ENCODE measurements at places on chromosomes 7 and 10.

GRCh38 chr10:23157691-23158369 lies 34.3 kb upstream of the PTF1A start:
- DNase-seq = peak; percentile 11

DNA sequence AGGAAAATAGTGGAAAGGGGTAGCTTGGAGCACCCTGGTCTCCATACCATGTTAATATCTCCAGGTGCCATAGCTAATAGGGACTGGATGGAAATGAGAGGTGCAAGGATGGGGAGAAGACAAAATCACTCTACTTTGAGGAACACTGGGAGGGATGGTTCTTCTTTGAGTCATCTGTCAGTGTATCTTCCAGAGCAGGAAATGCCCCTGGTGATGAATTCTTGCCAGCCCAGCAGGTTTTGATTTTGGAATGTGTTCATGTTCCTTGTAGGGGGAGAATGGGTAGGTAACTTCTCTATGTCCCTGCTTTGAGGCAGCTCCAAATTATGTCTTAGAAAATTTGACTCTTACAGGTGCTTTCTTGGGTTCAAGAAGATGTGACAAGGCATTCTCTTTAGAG lies 177.0 kb upstream of the GLI3 start:
- DNase-seq = no peak

DNA sequence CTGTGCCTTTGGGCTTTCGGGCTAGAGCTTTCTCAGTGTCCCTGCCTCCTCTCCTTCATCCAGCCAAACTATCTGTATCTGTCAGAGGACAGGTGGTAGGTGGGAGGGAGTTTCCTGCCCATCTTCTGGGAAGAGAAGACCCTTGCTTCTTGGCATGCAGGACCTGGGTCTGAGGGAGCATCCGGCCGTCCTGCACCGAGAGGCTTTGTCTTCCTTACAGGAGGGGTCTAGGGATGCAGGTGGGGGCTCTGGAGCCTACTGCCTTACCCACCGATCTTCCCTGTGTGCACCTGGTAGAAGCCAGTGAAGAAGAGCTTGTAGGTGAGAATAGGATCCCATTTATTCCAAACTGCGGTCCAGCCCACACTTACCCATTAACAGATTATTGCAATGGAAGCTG lies 5.8 kb upstream of the KLF6 start:
- no peak for DNase-seq

DNA sequence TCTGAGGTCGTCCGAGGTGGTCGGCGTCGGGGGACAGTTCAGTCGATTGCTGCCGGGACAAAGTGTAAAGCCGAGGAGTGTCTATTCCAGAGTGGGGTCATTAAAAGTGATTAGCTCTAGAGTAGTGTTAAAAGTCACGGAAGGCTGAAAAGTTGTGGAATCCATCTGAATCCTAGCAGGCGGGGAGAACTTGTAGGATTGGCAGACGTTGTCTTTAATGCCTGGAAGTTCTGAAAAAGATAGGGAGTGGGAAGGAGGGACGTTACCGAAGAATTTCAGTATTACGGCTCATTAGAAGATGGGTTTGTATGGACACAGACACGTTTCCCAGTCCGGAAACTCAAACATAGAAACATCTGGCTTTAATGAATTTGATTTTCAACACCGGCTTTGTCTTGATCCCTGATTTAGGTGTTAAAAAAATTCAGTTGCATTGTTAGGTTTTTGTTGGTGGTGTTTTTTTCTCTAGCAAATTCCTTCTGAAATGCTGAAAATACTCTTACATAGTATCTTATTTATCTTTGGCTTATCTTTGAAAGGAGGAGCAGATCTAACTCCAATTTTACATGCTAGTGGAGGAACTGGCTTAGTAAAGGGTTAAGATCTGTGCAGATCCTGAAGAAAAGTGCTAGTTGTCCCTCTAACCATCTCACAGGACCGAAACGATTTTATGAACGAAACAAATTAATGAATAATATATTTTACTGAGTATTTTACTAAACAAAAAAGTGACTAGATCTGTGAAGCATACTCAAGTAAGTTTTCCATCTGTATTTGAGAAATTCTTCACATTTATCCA lies 900 bp downstream of the MKLN1 start:
- peak; percentile 13 for DNase-seq

- DNase-seq = no peak
Observed at GRCh38 chr7:111256391-111256790, 165.5 kb downstream of the LRRN3 start.

GRCh38 chr10:85610381-85611092 lies 756.1 kb downstream of the GRID1 start:
- no peak for DNase-seq

DNA sequence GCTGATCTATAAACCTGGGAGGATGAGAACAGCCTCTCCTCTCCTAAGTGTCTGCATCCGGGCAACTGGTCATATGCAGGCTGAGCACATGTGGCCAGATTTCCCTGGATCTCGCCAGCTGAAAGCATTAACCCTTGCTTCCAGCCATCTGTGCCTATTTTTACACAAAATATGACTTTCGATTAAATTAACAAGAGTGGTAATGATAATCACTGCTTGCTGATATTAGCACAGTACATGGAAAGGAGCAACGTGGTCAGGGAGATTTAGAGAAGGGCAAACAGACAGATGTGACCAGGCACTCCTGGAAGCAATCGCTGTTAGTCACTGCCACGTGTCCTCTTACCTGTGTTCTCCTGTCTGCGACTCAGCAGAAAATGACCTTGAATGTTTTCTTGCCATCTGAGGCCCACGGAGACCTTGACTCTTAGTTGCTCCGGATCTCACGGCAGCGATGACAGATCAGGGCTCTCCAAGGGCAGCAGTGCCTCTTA lies 59.5 kb upstream of the NPTX2 start:
- DNase-seq = peak; percentile 25

GRCh38 chr10:93911866-93912265 lies 18.1 kb downstream of the SLC35G1 start:
- no peak for DNase-seq

DNA sequence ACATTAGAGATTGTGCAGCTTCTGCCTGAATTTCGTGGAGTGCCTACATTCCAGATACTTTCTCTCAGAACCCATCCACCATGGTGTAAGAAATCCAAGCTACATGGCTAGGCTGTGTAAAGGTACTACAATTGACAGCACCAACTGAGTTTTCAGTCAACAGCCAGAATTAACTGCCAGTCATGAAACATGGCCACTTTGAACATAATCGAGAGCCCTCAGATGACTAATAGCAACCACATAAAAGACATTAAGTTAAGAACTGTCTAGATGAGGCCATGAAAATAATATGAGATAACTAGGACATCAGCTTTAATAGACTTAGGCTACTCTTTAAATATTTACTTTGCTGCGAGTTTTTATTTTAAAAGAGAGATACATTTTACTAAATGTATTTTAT lies 1106.8 kb upstream of the LRRTM3 start:
- no peak for DNase-seq

DNA sequence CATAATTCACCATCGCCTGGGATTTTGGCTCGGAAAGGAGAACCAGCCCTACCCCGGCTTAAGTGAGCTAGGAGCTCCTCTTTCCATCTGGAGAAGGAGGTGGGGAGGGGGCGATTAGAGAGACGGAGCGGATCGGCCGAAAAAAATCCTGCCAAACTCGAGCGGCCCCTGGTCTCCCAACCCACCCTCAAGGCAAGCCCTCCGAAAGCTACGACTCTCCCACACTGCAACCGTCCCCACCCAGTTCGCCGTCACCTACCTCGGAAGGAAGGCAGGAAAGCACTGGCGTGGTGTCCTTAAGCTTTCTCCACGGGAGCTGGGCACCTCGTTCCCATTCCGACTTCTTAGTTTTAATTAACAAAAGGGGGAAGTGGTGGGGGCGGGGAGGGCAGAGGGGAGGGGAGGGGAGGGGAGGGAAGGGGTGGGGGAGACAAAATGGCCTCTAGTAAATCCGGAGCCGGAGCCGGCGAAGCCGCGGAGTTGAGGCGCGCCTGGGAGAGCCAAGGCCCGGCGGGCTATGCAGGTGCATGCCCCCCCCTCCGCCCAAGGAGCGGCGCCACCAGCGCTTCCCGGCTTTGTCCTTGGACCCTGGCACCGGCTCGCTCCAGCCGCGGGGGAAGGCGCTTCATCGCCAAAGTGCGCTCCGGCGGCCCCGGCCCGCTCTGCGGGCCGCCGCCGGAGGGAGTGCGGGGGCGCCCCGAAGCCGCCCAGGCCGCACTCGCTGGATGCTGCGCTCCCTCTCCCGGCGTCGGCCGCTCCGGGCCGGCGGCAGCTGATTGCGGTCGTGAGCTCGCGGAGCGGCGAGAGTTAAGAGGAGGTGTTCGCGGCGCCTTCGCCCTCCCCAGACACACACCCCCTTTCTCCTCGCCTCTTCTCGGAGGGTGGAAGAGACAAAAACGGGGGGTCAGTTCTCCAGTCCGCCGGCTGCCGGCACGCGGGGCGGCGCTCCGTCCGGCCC lies at the start of gene LRRC4:
Gene LRRC4, minus strand, starts transcription at position 784 of the 958 bp plus-strand sequence. CDS start 797 bp downstream, outside the sequence.
- DNase-seq = peak; percentile 55

DNA sequence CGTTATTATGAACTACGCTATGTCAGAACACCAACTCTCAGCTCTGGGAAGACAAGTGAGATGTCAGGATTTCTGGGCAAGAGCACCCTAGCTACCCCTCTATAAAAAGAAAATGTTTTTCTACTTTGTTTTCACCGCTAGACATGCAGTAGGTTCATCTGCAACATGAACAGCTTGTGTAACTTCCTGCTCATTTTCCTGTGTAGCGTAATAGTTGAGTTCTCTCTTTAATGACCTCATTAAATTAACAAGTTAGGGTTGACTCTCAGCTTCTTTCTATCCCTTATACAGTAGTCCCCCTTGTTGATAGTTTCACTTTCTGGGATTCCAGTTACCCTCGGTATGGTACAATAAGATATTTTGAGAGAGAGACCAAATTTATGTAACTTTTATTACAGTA lies 329.4 kb upstream of the ZNF32 start:
- no peak for DNase-seq

DNA sequence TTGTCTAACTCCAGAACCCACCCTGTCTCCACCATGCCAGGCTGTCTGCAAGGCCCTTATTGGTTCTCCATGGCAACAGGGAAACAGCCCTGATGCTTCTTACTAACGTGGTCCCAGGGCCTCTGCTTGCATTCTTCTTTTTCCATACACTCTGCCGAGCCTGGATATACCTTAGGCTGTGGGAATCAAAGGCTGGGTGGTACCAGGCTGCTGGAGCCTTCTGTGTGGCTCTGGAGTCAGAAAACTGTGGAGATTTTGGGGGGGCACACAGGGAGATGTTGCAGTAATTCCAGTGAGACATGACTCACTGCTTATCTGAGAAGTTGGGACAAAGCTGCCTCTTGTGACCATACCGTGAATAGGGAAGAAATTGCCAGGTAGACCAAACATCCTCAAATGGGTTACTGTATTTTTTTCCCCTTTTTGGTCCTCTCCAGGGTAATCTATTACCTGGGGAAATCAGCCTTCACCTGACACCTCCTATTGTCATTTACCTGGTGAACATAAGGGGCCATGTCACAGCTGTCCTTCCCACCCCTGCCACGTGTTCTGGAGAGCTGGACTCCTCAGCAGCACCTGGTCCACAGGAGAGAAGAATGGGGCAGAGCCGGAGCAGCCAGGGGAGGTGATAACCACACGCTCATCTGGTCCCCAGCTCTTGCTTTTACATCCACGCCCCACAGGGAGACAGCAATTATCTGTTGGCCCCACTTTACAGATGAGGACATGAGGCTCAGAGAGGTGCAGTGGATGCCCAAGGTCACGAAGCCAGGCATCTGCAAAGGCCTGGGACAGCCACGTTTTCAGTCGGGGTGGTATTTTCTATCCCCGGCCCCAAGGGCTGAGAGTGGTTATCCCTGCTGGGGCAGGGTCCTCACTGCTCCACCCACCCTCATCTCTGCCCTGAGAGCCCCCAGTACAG lies 4.6 kb downstream of the CHST3 start:
- DNase-seq = no peak

GRCh38 chr10:71975087-71975870 lies 11.1 kb downstream of the CHST3 start:
- no peak for DNase-seq

- DNase-seq = no peak
Observed at GRCh38 chr10:91340613-91341362, 69.4 kb upstream of the HECTD2 start.

GRCh38 chr10:91366704-91367103 lies 43.4 kb upstream of the HECTD2 start:
- DNase-seq = no peak

DNA sequence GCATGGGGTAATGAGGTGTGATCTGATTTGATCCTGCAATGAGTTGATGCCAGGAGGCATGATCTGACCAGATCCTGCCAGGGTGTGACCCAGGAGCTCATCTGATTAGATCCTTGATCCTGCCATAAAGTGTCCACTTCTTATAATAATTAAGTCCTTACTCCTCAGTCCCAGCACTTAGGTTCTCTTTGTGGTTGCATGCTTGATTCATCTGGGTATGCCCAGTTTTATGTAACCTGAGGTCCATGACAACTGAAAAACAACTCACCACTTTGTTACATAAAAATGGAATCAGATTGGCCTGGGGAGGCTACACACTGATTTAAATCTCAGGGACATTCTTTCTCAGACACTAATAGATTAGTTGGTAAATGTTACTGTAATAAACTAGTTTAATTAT lies 19.1 kb downstream of the ACADSB start:
- peak; percentile 40 for DNase-seq

GRCh38 chr7:27714831-27715444 lies 25.0 kb upstream of the TAX1BP1 start:
- DNase-seq = no peak

- DNase-seq = no peak
Observed at GRCh38 chr7:141557360-141557759, 6.2 kb downstream of the AGK start.

- DNase-seq = no peak
Observed at GRCh38 chr10:91433620-91434019, 23.5 kb downstream of the HECTD2 start.

DNA sequence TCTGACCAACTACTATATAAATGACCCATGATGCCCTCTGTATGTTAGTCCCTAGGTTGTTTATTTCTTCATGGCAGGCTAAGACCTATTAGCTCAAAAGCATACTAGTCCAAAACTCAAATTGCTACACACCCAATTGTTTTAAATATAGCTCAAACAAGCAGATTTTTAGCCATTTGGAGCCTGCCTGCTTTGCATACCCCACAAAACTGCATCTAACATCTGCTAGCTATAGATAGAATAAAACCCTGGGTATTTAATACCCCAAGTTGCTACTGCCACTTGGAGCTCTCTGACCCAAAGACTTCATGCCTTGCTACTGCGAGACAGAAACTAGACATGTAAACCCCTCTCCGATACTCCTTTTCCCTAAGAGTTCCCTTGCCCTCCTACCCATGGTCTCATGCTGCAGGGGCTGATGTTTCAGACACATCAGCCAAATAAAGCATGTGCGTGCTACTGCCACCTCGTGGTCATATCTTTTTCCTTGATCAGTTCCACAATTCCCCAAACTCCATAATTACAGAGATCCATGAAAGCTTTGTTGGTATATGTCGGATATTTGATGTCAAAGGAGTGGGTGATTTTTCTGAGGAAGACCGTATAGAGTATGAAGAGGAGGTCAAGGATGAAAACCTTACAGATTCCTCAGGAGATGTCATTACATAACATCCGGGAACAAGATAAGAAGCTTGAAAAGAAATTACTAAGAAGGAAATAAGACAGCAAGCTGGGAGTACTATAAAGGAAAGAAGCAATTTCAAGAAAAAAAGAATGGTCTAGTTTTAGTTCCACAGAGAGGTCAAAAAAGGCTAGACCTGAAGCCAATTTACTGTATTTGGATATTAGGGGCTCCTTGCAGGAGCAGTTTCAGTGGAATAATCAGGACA lies 386.6 kb downstream of the SH2D4B start:
- no peak for DNase-seq
